ENCODE measurements at places on chromosomes 6 and 20.
A peak's percentile ranks its signal among the peaks of the same experiment; 100 is the strongest.

DNA sequence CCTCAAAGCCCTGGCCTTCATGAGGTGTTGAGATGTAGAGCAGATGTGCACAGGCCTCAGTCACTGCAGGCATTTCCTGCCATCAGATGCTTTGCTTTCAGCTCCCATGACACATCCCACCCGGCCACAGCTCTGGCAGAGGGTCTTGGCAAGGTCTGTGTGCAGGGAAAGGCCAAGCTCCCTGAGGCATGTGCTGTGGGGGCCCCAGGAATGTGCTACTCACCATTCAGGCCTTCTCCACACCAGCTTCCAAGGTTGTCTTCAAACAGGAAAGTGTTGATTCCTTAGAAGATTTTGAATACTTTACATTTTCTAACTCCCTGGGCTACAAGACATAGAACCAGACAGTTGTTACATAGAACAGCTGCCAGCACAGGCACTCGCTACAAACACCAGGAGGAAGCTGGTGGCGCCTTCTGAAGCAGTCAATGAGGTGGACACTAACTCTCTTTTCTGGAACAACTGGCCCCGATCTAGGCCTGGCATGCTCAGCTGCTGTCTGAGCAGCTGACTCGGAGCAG lies 27.8 kb downstream of the CASS4 start:
- DNase-seq, result no peak

- no peak for DNase-seq
These were observed at the start of gene SMOC2 for GRCh38 chr6:168440520-168441433. Gene SMOC2 (plus strand): TSS chr6:168441184. CDS start chr6:168441371, 187 bp downstream.

GRCh38 chr6:139919107-139920026 lies 544.9 kb upstream of the CITED2 start:
- no peak for DNase-seq

GRCh38 chr6:136914947-136915346 lies 7.2 kb upstream of the SLC35D3 start:
- no peak for DNase-seq

GRCh38 chr20:4633379-4633778 lies 88.3 kb upstream of the PRND start:
- DNase-seq, result no peak

GRCh38 chr6:158849899-158850806 lies 31.0 kb upstream of the EZR start:
- peak; percentile 54 for DNase-seq

DNA sequence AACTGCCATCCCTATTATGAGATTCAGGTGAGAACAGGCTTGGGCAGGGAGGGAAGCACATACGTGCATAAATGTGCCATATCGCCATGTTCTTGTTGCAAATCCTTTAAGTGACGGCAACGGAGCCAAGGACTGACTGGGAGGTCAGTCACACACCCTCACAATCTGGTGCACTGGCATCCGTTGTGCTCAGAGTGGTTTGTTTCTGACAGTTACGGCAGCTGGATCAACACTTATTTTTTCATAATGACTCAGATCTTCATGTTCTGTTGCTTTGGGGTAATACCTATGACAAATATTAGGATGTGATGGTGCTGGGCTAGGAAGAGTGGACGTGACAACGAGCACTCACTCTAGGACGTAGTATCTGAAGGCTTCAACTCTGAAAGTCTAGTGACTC lies 56.2 kb upstream of the PREP start:
- DNase-seq, result no peak

GRCh38 chr20:57352305-57352704 lies 1.2 kb downstream of the RAE1 start:
- no peak for DNase-seq

Measured in activated CD4-positive, alpha-beta T cell treated with anti-CD3 and anti-CD28 coated beads, Interleukin-2, amount 50 U/mL, for 1 hour (primary cell).